ENCODE measurements at places on chromosomes 4 and X. TPM values are rescaled to one million over a fixed set of nuclear protein-coding genes. Genes with fewer than 3 reads are reported as not detected.

ASB12 gene
- 0.14 TPM for total RNA-seq

GRCh38 chr4:70925899-70926635, 23.9 kb downstream of the MOB1B start:
- DNase-seq: no peak

DNA sequence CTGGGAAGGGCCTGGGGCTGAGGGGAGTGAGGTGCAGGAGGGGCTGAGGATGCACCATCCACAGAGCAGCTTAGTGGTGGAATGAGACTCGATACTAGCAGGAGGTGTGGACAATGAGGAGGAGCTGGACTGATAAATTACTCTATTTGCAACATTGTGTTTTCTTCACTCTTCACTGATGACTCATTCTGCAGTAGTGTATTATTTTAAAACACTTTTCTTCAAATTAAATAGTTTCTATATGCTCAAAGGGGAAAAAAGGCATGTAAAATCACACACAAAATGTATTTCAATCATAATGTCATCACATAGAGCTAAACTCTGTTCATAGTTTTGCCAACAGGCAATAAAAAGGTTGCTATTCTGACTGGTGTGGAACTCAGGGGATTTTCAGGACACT, 467.0 kb upstream of the CTSO start:
- DNase-seq: no peak

DNA sequence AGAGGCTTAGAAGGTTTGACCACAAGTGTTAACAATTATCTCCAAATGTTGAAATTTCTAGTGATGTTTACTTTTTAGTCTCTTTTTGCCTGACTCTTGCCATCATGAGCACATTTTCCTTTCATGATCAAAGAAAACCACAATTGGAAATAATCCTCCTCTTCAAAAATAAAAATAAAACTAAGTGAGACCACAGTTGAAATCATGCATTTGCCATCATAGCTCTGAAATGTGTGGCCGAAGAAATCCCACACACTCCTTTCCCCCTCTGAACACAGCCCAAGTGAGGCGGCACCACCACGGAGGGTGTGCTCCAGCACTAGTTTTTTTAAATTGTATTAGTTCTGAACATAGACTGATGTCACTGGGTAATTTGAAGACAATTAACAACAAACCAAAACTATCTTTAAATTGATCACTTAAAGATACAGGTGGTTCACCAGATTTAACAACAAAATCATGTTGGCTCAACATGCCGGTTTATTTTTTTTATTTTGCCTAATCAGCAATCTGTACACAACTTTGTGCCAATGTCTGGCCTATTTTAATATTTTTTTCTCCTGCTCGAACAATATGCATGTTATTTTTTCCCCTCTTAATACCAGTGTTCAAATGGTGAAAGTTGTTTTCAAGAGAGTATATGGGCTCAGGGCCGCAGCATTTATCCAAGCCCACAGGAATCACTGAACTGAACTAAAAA, 17.6 kb downstream of the APBB2 start:
- DNase-seq: no peak

GRCh38 chr4:48669086-48669485, 111.0 kb downstream of the FRYL start:
- no peak for DNase-seq
